ENCODE measurements at places on chromosomes 12 and 14. TPM values are rescaled to one million over a fixed set of nuclear protein-coding genes. Genes with fewer than 3 reads are reported as not detected.

The FGD4 gene
- total RNA-seq: 0.17 TPM

The ST8SIA1 gene
- total RNA-seq: 0.62 TPM

The KCTD10 gene
- 41.8 TPM for total RNA-seq

The NOC4L gene
- 32.4 TPM for total RNA-seq

The ESPL1 gene
- 125 TPM for total RNA-seq

The C12orf50 gene
- total RNA-seq: not detected

The CYP46A1 gene
- 0.20 TPM for total RNA-seq

The CD9 gene
- total RNA-seq: 5.7 TPM

The KRT74 gene
- 0.15 TPM for total RNA-seq

The PPP1R36 gene
- total RNA-seq: not detected

The SIRT4 gene
- 1.8 TPM for total RNA-seq

The IAPP gene
- not detected for total RNA-seq

The WNT1 gene
- total RNA-seq: 0.29 TPM

The TMEM260 gene
- 20.0 TPM for total RNA-seq

The CORO1C gene
- total RNA-seq: 38.5 TPM

The RILPL1 gene
- total RNA-seq: 0.89 TPM

The LARP4 gene
- 46.0 TPM for total RNA-seq

The DDN gene
- 0.10 TPM for total RNA-seq

The ANKRD33 gene
- not detected for total RNA-seq

The MEG3 gene
- total RNA-seq: not detected

The SYT1 gene
- total RNA-seq: not detected

The FLVCR2 gene
- total RNA-seq: 1.1 TPM

The HSPB8 gene
- total RNA-seq: not detected

The ESRRB gene
- not detected for total RNA-seq

The HOMEZ gene
- total RNA-seq: 11.4 TPM

The BDKRB2 gene
- not detected for total RNA-seq

The RTL1 gene
- not detected for total RNA-seq

The C12orf42 gene
- total RNA-seq: 0.57 TPM

The ANG gene
- 0.89 TPM for total RNA-seq

The DCN gene
- not detected for total RNA-seq

The IFNG-AS1 gene
- not detected for total RNA-seq

The ETNK1 gene
- total RNA-seq: 72.0 TPM

The GARIN6 gene
- total RNA-seq: not detected

The SIX6 gene
- not detected for total RNA-seq

The TC2N gene
- total RNA-seq: 196 TPM

The INHBC gene
- total RNA-seq: not detected

The NCOR2 gene
- total RNA-seq: 102 TPM

The RNFT2 gene
- total RNA-seq: 15.1 TPM

The FAIM2 gene
- total RNA-seq: 0.33 TPM

The MAPK1IP1L gene
- total RNA-seq: 118 TPM

The IPO4 gene
- 48.7 TPM for total RNA-seq

The ADAMTS20 gene
- total RNA-seq: not detected

The SERPINA4 gene
- total RNA-seq: not detected

The TGM1 gene
- total RNA-seq: 6.5 TPM

The TAS2R9 gene
- total RNA-seq: not detected

The ASCL1 gene
- not detected for total RNA-seq

The TSPAN8 gene
- not detected for total RNA-seq

The USP44 gene
- 3.7 TPM for total RNA-seq

The APOF gene
- not detected for total RNA-seq

The KRT3 gene
- not detected for total RNA-seq

The TPPP2 gene
- total RNA-seq: not detected

The KRT79 gene
- total RNA-seq: not detected

The HCAR3 gene
- total RNA-seq: not detected

The RIPK3 gene
- total RNA-seq: 41.4 TPM

The DIO3 gene
- total RNA-seq: not detected

The RIMBP2 gene
- not detected for total RNA-seq

The GRIP1 gene
- 0.85 TPM for total RNA-seq

The WSB2 gene
- 46.4 TPM for total RNA-seq

The TAS2R30 gene
- total RNA-seq: 2.0 TPM
